ENCODE measurements at places on chromosomes 7 and 10.

- no peak for DNase-seq
Measured at GRCh38 chr7:144508702-144509101, 105.2 kb upstream of the NOBOX start.

- no peak for DNase-seq
Measured at GRCh38 chr7:35700333-35700732, 5.4 kb upstream of the HERPUD2 start.

DNA sequence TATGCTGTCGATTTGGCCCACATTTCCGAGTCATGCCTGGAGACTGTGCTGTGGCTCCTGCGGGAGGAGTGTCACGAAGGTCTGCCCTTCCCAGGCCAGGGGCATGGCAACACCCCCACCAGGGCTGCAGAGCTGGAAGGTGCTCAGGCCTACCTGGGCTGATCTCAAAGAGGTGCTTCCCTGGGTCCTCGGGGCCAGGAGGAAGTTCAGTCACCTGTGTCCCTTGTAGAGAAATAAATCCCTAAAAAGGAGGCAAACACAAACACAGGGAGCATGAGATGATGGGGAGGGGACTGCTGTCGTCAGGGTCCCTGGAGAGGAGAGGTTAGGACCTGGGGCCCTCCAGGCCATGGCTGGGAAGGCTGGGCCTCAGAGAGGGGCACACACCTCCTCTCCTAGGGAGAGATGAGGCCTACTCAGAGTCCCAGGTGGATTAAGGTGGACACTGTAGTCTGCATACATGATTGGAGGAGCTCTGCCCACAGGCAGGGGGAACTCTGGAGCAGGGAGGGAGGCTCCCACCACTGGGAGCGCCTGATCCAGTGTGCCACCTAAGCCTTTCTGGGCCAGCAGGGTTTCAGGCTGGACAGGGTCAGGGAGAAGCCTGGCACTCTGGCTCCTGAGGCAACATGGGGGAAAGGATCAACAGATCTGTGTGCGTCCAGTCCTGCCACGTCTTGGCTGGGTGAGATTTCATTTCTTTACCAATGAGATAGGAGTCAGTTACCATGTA lies 49.4 kb downstream of the ARHGAP22 start:
- no peak for DNase-seq

DNA sequence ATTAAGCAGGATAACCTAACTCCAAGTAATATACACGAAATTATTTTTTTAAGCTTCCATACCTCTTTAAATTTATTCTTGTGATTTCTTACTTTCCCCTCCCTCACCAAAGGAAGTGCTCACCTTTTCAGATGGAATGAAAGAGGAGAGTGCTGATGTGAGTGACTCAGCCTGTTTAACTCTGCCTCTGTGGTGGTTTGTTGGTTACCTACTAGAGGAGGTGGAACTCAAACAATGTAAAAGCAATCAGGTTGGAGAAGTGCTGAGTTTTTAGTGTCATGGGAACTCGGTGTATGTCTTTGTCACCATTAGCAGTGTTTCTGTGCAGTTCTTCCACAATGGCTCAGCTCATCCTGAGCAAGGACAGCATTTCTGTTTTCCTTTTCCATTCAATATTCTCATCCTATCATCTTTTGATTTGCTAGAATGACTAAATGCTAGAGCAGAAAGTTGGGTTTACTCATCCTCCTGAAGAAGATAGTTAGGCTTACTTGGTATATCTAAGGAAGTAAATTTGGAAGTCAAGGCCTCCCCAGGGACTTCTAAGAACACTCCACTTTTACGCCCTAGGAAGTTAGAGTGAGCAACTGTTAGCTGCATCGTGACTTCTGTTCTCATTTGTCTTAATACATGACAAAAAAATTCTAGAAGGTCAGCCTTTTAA lies 6.0 kb downstream of the ADD3 start:
- DNase-seq: no peak

DNA sequence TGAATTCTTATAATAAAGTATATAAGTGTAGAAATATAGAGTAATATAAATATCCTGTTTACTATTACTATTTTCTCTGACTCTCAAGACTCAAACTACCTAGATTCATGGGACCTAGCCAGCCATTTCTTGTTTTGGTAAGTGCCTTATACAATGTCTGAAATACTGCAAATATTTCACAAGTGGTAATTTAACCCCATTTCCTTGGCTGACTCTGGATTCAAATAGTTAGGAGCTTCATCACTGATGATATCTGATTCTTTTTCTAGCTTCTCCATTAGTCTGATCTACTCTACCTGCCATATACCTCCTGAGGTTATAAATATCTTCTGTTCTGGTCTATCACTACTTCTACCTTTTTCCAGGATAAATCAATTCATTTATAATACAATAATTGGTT lies 6.4 kb upstream of the RALA start:
- DNase-seq: no peak

GRCh38 chr7:116340943-116341907 lies 130.9 kb downstream of the TES start:
- DNase-seq: no peak

- DNase-seq: no peak
Measured at GRCh38 chr7:37040330-37040729, 316.0 kb upstream of the AOAH start.

DNA sequence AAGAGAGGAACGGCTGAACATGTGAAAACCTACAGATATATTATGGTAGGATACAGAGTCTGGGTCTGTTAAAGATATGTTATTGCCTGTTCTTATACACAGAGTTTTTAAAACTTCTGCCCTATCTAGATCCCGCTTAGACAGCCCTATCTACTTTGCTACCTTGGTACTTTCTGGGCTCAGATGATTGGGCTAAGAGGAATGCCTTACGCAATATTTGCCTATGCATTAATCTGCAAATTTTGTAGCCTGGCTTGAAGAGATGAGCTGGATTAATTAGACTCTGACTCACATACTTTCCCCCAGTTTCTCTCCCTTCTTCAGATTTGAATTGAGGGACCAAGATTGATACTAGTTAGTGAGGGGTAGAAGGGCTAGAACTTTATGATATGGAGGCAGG lies 33.6 kb upstream of the A1CF start:
- DNase-seq: no peak

- DNase-seq: no peak
Measured at GRCh38 chr10:10989669-10990068, 28.0 kb upstream of the CELF2 start.

DNA sequence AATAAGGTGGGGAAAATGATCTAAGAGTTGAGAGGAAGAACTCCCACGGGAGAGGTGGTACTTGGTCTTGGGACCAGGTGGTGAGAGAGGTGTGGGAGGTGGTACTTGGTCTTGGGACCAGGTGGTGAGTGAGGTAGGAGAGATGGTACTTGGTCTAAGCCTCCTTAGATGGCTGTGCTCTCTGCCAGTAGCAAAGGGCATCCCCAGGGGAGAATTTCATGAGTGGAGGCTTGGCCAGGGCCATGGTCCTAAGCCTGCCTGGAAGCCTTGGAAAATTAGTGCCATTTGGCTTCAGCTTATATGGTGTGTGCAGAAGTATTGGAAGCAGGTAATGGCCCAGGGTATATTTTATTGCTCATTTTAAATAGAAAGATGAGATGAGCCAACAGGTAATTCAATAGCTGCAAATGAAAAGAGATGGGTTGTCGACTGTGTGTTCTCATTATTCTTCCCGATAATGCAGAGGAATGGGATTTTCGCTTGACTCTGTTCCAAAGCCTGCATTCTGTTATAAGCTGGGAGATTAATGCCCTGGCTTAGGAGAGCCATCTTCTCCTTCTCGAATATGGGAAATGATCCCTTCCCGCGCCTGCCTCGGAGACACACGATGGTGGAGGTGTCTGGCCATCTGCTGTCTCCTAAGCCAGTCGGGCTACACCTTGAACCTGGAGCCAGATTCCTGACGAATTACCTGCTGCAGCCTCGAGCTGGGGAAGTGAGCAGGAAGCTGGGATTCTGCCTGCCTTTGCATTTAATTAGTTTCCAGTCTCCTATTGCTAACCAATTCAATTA lies 287.8 kb downstream of the GALNT17 start:
- no peak for DNase-seq

DNA sequence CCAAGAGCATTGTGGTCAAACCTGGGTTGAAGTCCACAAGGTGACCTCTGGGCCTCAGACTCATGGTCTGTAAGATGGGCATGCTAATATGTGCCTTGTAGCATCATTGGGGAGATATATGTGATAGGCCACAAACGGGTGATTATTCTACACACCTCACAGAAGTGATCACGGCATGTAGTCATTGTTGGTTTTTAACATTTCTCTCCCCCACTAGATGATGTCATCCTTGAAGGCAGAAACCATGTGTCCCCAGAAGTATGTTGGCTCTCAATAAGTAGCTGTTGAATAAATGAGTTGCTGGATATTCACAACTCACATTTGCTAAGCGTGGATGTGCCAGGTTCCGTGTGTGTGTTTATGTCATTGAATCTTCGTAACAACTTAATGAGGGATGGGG lies 42.4 kb downstream of the GATA3 start:
- DNase-seq: no peak

DNA sequence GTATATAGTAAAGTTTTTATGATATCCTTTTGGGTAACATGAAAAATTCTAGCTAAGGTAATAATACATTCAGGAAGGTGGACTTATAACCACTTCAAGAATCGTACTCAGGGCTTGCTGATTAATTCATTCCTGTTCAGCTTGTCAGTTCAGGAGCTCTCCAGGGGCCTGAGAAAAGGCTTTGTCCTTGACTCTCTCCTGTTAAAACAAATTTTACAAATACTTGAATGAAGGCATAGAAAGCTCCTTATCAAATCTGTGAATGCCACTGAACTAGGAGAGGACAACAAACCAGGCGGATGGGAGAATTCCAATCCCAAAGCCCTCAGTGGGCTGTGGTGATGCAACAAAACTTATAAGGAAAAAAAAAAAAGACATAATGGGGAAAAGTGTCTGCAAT lies 354.5 kb upstream of the ZMIZ1 start:
- no peak for DNase-seq

DNA sequence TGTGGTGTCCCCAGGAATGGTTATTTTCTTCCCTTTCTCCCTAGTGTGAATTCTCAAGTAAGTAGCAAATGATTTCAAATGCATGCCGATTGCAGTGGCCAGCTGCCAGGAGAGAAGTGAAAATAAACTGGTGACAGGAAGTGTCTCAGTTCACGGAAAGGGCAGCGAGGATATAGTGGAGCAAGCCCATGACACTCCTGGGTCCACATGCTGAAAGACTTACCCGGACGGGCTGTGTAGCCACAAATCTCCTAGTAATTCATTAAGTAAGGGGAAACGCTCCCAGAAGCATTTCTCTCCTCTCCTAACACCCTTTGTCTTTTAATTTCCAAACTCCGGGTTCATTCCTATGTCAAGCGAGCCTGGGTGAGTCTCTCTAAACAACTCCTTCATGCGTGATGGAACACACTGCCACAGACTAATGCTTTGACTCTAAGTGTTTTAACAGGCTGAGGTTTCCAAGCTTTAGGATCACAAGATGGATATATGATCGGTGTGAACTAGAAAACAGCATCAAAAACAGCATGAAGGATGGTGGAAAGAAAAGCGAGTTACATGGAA lies 125.6 kb downstream of the CYP26A1 start:
- no peak for DNase-seq

DNA sequence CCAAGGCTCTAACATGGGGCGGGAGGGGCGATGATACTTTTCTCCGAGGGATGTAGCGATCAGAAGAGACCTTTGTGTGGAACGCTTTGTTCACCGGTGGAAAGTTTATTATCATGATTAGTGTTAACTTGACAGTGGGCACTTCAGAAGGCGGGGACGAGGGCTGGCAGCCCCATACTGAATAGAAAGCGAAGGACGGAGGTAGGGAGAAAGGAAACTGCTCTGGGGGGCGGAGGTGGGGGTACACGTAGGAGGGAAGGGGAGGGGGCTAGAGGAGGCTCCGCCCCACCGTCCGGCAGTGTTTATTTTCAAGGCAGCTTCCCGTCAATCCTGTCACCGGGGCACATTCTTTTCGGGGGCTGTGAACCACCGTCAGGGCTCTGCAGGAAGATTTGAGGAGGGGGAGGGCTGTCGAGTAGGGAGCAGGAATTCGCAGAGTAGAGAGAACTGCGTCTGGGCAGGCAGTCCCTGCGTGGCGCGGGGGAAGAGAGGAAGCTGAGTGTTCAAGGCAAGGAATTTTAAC lies 9.4 kb upstream of the NKX2-3 start:
- DNase-seq: no peak

GRCh38 chr10:5317547-5318107 lies 47.1 kb upstream of the UCN3 start:
- DNase-seq: no peak

- no peak for DNase-seq
Measured at GRCh38 chr10:51113007-51113406, 38.7 kb downstream of the PRKG1 start.

- no peak for DNase-seq
Measured at GRCh38 chr7:100684534-100685042, 9.5 kb downstream of the GIGYF1 start.

GRCh38 chr10:87860156-87860795 lies 3.1 kb downstream of the KLLN start:
- DNase-seq: peak; percentile 2

DNA sequence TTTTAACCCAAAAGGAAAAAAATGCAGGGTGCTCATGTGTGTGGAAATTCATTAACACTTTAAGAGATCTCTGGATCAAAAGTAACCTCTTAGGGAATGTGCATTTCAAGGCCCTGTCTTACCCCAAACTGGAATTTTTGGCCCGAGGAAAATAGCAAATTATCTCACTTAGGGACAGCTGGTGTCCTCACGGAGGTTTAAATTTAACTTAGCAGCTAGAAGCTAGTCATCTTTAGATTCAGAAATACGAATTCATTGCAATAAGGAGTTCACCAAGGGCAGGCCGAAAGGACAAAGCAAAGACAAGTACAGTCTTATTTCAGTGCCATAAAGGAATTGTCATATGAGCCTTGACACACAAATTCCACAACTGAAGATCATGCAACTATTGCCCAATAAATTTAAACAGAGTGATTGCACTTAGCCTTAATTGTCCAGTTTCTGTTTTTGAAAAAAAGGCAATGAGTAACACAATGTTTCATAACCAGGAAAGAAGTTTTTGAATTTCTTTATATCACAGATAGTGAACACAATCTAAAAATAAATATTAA lies 22.4 kb upstream of the SEMA3C start:
- DNase-seq: no peak

All from NCI-H1436 (cell line).